ENCODE measurements at places on chromosomes 11 and 22.
A peak's percentile ranks its signal among the peaks of the same experiment; 100 is the strongest.

- DNase-seq, result no peak
These were observed 1062.3 kb downstream of the LRRC4C start for GRCh38 chr11:40397141-40397540.

DNA sequence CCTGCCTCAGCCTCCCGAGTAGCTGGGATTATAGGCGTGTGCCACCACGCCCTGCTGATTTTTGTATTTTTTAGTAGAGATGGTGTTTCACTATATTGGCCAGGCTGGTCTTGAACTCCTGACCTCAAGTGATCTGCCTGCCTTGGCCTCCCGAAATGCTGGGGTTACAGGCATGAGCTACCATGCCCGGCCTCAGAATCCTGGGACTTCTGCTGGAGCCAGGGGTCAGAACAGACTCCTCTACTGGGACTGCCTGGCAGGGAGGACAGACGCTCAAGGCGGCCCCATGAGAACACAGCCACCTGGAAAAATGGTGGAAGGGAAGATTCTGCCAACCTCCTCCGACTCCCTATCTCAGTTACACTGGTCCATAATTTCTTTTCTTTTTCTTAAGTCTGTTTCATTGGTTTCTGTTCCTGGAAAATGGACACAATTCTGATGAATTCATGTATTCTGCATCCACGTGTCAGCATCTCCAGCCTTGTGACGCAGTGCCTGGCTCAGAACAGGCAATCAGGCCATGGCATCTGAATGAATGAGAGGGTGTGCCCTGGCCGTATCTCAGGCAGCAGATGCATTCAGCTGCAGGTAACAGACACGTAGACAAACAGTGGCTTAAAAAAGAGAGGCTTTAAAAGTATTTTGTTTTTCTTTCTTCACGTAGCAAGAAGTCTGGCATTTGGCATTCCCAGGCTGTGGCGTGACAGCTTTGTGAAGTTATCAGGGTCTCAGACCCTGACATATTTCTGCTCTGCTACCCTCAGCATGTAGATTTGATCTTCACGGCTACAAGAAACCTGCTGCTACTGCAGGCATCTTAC lies 4.8 kb downstream of the SMIM38 start:
- DNase-seq, result no peak

- DNase-seq, result no peak
These were observed 21.4 kb downstream of the TRIM5 start for GRCh38 chr11:5663511-5663910.

- DNase-seq, result no peak
These were observed 1041.8 kb downstream of the TBC1D22A start for GRCh38 chr22:47804281-47804680.

DNA sequence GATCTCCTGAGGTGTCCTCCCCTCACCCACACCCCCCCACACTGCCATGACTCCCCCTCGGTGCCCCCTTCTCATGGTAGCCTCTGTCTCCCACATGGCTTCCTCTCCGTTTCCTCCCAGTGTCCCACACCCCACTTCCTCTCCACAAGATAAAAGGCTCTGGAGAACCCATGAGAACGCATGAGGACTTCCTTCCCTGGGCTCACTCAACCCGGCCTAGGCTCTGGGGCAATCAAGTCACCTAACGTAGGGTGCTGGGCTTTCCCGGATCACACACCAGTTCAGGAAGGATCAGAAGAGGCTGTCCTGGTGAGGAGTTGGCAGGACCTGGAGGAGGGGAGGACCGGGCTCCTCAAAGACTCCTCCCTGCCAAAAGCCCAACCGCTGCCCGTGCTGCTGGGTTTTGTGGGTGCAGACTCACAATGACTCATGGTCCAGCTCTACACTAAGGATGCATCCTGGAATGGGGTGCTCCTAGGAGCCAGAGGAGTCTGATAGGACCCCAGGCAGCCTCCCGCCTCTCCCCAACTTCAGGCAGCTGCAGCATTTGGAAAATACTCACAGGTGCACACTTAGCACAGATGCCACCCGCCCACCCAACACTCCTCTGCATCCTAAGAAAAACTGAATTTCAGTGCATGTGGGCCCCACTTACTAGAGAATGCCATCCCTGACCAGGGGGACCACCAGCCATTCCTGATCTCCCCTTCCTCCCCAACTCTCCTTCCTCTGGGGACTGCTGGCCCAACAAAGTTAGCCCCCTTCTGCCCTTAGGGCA lies 21.0 kb downstream of the SLC22A12 start:
- no peak for DNase-seq

DNA sequence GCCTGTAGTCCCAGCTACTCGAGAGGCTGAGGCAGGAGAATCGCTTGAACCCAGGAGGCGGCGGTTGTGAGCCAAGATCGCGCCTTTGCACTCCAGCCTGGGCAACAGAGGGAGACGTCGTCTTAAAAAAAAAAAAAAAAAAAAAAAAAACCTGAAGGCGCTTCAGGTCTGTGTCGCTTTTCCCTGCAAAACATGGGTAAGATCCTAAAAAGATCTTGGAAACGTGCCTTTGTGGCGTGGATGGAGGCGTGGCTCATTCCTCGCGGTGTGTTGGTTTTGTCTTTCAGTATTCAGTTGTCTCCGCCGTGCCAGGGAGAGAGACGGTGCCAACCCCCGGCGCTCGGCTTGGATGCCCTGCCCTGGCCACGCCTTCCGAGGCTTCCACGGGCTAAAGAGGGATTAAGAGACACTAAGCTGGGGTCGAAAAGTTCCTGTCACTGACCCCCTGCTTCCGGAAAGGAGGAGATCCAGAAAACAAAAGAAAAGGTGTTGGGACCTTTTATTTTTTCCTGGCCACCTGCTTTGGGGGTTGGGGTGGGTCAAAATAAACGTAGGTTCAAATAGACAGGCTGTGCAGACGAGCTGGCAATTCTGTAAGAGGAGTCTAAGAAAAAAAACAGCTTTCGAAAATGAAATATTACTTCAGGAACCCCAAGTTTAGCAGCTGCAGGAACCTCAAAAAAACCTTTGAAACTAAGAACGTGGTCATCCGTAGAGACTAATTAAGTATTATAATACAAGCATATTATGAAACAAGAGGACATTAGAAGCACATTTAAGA lies 1.1 kb upstream of the SLC35F2 start:
- peak; percentile 30 for DNase-seq

- DNase-seq, result no peak
These were observed 143.3 kb upstream of the GRK3 start for GRCh38 chr22:25420925-25421904.

DNA sequence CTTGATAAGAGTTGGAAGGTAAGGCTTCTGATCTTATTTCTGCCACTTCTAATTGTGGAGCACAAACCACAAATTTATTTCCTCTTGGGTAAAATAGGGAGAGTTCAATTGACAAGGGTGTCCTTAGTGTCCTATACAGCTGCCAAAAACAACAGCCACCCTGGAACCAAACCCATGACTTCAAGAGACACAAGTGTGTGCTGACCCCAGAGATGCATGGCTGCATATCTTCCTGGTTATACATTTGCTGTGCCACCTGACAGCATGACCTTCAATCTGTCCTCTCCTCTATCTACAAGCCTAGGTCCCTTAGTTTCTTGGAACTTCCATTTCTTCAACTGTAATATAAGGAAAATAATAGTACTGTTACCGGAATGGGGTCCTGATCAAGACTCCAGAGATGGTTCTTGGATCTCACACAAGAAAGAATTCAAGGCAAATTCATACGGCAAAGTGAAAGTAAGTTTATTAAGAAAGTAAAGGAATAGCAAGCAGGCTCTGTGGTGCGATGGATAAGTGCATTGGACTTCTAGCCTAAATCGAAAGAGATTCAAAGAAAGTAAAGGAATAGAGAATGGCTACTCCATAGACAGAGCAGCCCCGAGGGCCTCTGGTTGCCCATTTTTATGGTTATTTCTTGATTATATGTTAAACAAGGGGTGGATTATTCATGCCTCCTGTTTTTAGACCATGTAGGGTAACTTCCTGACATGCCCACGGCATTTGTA lies 15.5 kb upstream of the TMEM123 start:
- no peak for DNase-seq

DNA sequence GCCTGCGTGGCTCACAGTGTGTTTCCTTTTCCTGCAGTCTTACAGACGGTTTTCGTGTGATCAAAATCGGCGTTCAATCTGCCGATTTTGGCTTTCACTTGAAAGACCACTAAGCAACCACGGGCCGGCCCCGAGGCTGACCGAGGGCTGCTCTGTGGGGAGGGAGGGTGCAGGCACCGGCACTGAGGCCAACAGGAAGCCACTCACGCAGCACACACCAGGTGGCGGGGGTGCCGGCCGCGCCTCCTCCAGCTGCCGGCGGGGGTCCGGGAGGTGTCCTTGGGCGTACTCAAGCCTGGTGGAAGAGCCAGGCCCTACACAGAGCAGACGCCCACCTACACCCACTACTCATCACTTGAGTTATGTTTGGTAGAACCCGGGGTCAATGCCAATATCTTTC lies 14.3 kb downstream of the TOLLIP start:
- DNase-seq, result no peak

DNA sequence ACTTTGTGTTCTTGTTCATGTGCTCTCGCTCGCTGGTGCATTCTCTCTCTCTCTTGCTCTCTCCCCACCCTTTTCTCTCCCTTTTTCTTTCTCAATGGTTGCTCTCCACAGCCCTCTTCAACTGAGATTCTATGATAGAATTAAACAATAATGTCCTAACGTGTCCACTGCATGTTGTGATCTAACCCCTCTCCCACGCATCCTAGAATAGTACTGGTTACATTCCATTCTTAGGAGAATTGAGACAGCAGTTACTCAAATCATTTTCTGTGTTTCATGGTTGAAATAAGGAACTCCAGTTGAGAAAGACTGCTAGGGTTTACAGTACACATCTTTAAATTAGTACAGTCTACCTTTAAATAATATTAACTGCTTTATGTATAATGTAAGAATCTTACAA lies 318.1 kb upstream of the PITPNB start:
- DNase-seq, result no peak

GRCh38 chr22:29765905-29766631 lies 739 bp downstream of the ZMAT5 start:
- peak; percentile 26 for DNase-seq

DNA sequence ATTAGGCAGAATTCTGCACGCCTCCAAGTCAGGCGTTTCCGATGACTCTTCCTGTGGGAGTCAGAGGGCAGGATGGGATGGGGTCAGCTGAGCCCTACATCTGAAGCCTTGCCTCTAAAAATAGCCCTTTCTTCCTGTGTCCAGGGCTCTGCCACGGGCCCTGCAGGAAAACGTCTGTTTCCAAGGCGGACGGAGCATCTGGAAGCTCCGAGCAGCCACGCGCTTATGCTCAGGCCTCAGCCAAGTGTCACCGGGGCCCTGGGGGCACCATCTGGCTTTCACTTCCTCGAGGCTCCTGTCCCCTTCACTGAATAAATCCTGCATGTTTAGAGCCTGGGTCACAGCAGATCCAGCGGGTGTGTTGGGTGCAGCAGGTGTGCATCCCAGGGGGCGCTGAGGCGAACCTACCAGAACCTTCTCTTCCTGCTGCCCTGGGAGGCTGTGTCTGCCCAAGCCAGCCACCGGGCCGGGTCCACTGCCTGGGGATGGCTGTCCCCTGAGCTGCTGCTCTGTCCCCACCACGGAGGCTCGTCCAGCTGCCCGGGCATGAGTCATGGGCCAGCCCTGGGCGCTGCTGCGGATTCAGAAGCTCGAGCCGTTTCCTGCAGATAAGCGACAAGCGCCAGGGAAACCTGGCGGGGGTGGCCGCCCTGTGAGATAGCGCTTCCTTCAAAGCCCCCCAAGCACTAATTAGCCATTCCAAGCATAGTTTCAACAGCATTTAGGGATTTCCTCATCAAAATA lies 32.0 kb upstream of the LINC01488 start:
- DNase-seq, result no peak

Data from stimulated activated CD4-positive, alpha-beta T cell treated with anti-CD3 and anti-CD28 coated beads, Interleukin-4, amount 100 ng/mL, for 24 hours (primary cell).